ENCODE measurements at places on chromosomes 12 and 14.

- peak; percentile 68 for DNase-seq
Measured at GRCh38 chr12:8742501-8742900, 44.7 kb downstream of the RIMKLB start.

DNA sequence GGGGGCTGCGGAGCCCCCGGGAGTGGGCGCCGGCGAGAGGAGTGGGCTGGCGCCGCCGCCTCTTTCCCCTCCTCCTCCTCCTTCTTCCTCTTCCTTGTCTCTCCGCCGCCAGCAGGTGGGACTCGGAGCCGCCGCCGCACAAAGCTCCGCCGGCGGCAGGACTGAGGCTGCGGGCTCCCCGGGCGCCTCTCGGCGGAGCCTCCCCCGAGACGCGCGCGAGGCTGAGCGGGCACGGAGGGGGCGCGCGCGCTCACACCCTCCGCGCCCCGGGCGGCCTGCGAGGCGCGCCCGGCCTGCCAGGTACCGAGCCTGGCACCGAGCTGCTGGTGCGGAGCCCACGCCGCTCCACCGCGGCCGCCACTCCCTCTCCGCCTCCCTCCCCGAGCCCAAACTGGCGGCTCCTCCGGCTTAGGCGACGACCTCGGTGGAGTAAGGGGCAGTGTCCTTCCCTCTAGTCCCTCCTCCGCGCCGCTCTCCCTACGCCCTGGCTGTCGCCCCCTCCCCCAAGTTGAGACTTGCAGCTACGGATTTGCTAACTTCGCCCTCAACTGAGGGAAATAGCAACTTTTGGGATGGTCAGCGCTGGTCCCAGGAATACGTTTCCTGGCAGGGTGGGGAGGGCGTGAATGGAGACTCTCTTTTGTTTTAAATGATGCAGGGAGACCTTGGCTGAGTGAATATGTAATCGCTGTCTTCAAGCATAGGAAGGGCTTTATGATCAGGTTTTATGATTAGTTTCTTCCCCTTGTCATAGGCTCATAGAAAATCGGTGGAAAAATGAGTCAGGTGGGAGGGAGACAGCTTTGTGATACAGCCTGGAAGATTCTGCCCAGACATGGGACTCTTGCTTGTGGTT lies 199.5 kb upstream of the CAND1 start:
- peak; percentile 23 for DNase-seq

GRCh38 chr14:45868377-45868776 lies 615.4 kb upstream of the MIS18BP1 start:
- DNase-seq: no peak

- DNase-seq: no peak
Measured at GRCh38 chr12:104657726-104658484, 201.2 kb downstream of the CHST11 start.

DNA sequence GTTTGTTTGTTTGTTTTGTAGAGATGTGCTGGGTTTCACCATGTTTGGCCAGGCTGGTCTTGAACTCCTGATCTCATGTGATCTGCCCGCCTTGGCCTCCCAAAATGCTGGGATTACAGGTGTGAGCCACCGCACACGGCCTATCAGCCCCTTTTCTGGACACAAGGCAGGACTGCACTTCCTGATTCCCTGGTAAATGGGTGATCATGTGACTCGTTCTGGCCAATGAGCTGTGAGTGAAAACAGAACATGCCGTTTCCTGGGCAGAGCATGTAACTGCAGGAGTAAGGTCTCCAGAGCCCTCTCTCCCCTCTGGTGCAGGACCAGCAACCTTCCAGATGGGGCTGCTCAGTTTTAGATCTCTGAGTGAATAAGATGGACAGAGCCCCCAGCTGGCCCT lies 92.7 kb downstream of the ITPK1 start:
- no peak for DNase-seq

Data from fibroblast of skin of back (primary cell).